WERI-Rb-1 (cell line): ENCODE measurements at places on chromosomes 2 and 18.
A peak's percentile ranks its signal among the peaks of the same experiment; 100 is the strongest.

- DNase-seq, result no peak
These were observed 27.8 kb upstream of the COL6A3 start for GRCh38 chr2:237441605-237442274.

- no peak for DNase-seq
These were observed 129.5 kb upstream of the TTC27 start for GRCh38 chr2:32498306-32498705.

GRCh38 chr2:178450524-178450773 is 526 bp downstream of the PRKRA start:
- no peak for DNase-seq

DNA sequence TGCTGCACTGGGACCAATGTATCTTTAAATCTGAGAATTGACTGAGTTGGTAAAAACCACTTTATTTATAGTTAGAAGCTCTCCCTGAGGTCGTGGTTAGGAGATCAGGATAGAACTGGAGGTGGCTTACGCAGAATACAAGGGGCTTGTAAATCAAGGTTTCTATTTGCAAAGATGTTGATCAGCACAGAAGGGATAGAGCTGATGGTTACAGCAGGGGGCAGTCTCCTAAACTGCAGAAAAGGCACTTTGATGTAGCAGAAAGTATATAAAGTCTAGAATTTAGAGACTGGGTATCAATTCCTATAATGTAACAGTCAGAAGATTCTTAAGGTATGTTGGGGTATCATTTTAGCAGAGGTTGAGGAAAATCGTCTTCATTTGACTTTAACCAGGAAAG is 25.2 kb upstream of the ACVR1 start:
- DNase-seq, result no peak

DNA sequence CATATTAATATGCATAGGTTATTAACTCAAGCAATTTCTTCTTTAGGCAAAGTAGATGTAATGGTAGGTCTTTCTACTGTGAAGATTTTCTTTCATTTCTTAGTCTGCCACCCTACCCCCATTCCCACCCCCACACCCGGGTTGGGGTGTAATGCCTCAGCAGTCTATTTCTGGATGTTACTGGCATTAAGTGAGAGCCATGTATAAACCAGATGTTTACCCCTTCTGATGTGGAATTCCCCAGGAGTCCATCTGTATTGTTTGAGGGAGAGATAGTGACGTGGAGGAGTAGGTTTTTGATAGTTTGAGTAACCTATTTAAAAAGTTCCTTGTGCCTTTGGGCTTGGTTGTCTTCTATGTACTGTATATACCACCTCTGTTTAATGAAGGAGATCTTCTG is 11.8 kb downstream of the TDRD15 start:
- no peak for DNase-seq

- DNase-seq, result no peak
These were observed 329.7 kb upstream of the NRP2 start for GRCh38 chr2:205352593-205352992.

- DNase-seq, result no peak
These were observed 143.5 kb downstream of the PTGR3 start for GRCh38 chr18:75065251-75066000.

GRCh38 chr2:164479460-164479859 is 141.8 kb downstream of the GRB14 start:
- peak; percentile 48 for DNase-seq

GRCh38 chr2:212173756-212174510 is 364.7 kb downstream of the ERBB4 start:
- no peak for DNase-seq
